ENCODE measurements at places on chromosomes 2 and 18. TPM values are rescaled to one million over a fixed set of nuclear protein-coding genes. Genes with fewer than 3 reads are reported as not detected.

DNA sequence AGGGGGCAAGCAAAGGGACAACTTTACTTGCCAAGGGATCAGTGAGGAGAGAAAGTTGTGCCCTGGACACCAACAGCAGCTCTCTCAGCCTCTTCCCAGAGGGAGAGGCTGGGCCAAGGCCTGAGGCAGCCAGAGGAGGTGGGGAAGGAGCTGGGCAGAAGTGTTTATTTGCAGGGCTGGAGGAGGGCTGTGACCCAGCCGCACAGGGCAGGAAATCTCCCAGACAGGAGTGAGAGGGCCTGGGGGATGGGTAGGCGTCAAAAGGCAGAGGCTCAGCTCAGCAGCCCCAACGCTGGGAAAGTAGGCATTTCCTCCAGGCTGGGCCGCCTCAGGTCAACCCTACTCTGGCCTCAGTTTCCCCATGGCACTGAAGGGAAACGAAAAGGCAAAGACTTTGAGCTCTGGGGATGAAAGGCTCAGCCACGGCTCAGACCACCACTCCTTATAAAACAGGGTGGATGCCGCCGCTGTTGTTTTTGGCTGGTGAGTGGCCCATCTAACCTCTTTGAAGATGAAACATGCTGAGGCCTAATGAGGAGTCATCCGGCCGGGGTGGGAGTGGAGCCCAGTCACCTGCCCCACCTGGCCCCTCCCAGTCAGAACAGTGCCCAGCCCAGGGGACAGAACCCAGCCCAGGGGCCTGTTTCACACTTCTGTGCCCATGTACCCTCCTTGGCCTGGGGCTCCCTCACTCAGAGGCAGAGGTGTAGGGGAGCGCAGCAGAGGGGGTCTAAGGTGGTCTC is 21.9 kb upstream of the SEMA4C start:
- DNase-seq = no peak

- peak; percentile 22 for DNase-seq
Measured at GRCh38 chr2:155266109-155266508, 567.6 kb downstream of the KCNJ3 start.

The UGT1A4 gene
- total RNA-seq = not detected

The UCN gene
- total RNA-seq = 1.9 TPM

The ONECUT2 gene
- not detected for total RNA-seq

Data from spleen (tissue), 13 donors.